Stimulated activated naive CD8-positive, alpha-beta T cell treated with anti-CD3 and anti-CD28 coated beads, Interleukin-15, amount 100 ng/mL, for 72 hours (primary cell): ENCODE measurements at places on chromosomes 3 and 15.

GRCh38 chr15:78364233-78364632, 24.1 kb downstream of the CRABP1 start:
- DNase-seq: no peak

GRCh38 chr3:33980252-33980651, 181.8 kb downstream of the PDCD6IP start:
- DNase-seq: no peak

DNA sequence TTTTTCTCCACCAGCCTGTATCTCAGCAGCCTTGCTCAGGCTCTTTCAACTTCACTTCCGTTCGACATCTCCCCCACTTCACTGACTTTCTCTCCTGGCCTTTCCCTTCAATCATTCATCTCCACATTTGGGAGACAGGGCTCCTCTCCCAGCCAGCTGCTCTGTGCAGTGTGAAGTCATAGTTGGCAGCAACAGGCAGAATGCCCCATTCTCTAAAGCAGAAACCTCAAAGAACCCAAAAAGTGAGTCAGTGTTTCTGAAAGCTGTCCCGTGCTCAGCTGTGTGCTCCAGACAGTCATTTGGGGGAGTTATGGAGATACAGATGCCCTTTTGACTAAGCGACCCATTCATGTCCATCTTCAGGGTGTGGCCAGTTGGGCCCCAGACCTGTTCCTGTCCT, 54.3 kb downstream of the NTRK3 start:
- DNase-seq: no peak

DNA sequence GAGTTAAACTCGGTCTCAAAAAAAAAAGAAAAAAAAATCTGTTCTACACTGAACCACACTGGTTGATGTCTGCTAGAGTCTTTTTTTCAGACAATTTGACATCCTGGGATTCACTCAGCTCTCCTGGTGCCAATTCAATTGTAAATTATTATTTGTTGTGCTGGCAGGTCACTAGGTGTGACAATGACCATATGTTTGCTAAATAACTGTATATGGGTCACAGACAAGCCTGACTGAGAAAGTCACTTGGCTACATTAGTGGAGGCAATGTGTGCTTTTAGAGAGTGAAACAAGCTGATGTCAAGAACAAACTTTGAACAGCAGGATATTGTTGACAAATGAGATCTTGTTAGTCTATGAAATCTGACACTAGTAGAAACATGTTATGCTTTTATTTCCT, 1379.1 kb downstream of the ZPLD1 start:
- no peak for DNase-seq

DNA sequence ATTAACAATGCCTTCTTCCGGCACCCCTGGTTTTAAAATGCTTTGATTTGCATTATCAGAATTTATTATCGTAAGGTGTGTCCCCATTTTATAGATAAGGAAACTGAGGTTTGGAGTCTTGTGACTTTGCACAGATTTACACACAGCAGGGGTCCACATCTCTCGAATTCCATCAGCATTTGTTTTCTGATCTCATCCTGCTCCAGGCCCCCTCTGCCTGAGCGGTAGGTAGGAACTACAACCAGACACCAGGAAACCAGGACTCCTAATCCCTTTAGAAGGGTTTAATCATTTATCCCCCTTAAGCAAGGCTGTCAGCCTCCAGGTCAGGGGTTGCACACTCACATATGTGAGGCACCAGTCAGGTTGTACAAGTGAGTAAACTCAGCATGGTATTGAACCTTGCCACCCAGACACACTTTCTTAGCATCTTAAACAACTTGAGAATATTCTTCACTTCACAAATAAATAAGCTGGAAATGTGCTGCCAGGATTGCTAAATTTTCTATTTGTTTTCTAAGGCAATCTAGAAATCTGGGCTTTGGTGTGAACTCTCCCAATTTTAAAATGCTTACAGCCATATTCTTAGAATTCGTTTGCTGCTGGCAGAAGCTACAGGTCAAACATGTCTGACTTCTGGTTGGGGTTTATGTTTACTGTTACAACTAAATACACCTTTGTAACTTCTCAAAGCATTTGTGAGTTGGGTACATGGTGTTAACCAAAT, 31.7 kb upstream of the CMTM7 start:
- DNase-seq: no peak

DNA sequence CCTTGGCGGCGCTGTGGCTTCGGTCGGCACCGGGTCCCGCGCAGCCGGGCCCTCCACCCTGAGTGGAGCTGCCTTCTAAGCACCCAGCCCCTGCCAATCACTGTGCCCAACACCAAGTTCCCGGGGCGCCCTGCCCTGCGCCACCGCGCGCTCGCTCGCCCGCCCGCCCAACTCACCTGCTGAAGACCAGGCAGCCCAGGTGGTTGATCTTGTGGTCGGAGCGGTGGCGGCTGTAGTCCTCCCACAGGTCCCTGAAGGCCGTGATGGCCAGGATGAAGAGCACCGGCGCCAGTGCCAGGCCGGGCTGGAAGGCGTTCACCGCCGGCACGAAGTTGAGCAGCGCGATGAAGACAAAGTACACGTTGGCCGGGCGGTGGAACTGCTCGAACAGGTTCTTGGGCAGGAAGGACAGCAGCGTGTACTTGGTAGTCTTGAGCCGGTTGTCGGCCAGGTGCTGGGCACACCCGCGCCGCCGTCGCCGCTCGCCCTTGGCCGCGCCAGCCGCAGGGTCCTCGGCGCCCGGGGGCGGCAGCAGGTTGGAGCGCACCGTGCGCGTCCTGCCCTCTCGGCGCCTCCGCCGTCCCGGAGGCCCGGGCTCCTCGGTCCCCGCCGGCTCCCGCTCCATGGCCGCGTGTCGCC, 536 bp downstream of the ATP10A start:
- DNase-seq: peak; percentile 64
